Stimulated activated CD4-positive, alpha-beta T cell treated with anti-CD3 and anti-CD28 coated beads, Interleukin-2, amount 100 ng/mL, for 4 hours (primary cell): ENCODE measurements at places on chromosomes 11 and 22.

DNA sequence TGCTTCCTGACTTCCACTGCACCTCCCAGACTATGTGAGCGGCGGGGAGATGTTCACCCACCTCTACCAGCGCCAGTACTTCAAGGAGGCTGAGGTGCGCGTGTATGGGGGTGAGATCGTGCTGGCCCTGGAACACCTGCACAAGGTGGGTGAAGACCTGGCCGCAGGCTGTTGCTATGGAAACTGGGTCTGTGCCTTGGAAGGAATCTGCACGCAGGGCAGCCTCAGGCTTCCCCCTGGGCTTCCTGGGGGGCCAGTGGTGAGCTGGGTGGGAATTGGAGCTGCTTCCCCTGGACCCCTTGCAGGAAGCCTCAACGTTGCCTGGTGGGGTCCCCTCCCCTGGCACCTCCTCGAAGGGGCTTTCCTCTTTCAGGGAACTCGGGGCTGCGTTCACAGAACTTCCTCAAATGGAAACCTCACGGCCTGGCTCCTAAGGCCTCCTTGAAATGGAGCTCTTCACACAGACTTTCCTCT lies 1.5 kb downstream of the RPS6KA4 start:
- DNase-seq = no peak

- no peak for DNase-seq
Observed at GRCh38 chr22:22599248-22599647, 40.2 kb upstream of the PRAME start.

DNA sequence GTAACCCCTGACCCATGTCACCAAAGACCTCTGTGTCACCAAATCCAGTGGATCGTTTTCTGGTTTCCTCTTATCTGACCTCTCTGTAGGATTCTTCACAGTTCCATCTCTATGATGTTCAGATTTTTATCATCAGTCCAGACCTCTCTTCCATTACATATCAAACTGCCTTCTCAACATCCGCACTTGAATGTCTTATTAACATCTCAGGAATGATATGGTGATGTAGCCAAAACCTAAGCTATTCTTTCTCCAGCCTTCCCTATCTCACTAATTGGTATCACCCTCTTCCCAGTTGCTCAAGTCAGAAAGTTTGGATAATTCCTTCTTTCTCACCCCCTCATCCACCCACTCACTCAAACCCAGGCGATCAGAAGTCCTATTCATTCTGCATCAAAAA lies 13.4 kb downstream of the APLNR start:
- no peak for DNase-seq

DNA sequence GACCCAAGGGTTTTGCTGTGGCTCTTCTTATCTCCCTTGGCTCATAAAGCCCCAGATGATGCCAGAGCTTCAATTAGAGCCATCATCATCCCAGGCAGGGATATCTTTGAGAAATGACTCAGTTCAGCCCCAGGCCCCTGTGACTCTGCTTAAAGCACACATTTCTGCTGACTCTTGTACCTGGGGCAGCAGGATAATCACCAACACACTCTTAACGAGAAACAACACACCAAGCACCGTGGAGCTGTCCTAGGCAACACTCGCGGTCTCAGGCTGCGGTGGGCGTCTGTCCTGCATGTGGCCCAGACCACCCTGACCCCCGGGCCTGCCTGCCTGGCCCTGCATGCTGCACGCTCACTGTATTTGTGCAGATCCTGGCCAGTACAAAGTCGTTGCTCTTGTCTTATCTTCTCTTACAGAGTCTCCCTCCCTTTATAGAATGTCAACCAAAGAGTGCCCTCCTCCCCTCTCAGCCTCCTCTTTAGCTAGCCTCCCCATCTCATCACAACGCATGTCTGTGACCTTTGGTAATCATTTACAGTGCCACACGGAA lies 114.2 kb upstream of the PARVA start:
- DNase-seq = no peak

- no peak for DNase-seq
Observed at GRCh38 chr11:41779401-41779960, 320.0 kb upstream of the LRRC4C start.

DNA sequence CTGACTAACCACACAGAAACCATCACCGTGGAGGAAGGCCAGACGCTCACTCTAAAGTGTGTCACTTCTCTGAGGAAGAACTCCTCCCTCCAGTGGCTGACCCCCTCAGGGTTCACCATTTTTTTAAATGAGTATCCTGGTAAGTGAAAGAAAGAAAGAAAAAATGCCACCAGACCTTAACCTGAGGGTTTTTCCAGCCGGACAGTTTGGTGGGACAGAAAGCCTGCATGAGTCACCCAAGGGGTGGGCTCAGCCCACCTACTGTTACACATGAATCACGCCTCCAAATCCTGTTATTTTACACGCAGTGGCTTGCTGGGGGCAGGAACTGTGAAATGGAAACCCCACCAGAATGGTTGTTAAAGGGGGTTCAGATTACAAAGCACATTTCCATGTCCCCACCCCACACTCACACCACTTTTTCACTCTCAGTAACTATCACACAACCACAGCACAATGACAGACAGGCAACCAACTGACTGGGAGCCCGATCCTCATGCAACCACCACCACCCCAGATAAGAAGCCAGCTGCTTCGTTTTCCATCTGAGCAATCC lies 11.9 kb downstream of the CRTAM start:
- DNase-seq = no peak
